ENCODE measurements at places on chromosomes 1 and 21.

DNA sequence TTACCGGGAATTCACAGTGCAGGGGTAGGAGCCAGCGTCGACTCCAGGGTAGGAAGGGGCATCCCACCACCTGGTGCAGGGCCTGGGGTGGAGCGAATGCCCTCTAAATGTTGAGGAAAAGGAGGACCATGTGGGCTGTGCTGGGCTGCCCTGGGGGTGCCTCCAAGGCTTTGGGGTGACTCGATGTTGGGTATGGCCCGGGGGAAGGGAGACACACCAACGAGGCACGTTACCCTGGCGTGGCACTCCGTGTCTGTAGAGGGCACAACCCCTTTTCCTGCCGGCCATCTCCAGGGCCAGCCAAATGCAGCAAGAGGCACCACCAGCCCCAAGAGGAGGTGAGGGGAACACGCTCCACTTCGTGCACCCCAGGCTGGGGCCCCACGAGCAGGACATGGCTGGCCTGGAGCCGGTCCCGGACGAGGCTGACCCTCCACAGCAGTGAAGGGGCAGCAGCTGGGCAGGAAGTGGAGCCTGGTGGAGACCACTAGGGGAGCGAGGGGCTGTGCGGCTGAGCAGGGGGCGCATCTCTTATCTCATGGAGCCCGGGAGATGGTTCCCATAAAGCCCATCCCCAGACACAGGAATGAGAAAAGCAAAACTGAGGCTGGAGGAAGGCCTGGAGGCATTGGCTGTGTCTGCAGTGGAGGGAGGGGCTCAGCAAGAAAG is 11.2 kb downstream of the ACTRT2 start:
- no peak for DNase-seq

DNA sequence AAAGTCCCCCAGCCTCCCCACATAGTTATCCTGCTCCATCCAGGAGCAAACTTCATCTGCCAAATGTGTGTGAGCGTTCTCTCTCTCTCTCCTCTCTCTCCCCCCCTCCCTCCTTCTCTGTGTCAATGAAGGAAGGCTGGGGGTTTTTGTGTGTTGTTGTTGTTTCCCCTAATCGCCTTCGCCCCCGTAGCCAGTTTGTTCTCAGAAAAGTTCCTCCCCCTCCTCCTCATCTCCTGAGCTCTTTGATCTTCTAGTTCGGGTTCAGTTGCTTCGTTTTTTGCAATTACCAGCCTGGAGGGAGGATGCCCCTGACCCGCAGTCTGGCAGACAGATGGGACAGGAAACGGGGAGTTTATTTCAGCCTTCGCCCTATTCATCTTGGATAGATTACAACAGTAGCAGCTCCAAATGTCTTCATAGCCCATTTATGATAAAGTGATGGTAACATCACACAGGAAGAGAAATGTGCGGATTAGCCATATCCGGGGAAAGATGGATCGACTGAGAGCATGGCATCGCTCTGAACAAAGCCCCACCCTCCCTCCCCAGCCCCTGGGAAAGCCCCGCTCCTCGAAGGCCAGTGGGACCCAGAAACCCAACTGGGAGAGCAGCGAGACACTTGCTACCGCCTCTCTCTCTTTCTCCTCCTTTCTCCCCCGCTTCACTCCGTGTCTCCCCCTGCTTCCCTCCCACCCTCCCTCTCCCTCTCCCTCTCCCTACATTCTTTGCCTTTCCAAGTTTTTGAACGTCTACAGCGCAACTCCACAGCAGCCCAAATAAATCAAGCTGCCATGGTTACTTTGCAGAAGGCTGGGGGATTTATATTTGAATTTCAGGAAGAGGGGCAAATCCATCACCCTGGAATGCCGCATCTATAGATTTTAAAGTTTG is 139.7 kb upstream of the ARHGEF16 start:
- no peak for DNase-seq

DNA sequence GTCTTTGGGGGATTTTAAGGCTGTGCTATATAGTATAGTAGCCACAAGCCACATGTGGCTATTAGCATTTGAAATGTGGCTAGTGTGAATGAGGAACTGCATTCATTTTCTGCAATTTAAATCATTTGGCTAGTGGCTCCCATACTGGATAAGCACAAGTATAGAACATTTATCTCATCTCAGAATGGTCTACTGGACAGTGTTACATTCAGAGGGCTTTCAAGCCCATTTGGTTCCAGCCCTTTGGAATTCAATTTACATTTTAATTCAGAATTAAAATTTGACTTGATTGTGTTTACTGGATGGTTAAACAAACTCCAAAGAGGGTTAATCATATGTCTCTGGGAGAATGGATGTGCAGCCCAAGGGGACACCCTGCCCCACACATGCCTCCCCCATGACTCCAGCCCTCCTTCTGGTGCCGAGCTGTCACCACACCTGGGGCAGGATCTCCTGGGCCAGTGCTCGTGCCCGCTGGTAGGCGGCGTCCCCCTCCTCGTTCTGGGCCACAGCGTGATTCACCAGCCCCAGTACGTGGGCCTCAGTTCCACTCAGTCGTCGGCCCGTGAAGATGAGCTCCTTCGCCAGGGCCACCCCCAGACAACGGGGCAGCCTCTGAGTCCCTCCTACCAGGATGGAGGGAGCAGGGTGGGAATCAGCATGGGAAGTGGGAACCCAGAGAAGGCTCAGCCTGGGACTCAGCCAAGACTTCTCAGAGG is 17.2 kb downstream of the ECHDC2 start:
- DNase-seq = no peak

- no peak for DNase-seq
Observed at GRCh38 chr1:235027076-235027861, 101.4 kb downstream of the TOMM20 start.

DNA sequence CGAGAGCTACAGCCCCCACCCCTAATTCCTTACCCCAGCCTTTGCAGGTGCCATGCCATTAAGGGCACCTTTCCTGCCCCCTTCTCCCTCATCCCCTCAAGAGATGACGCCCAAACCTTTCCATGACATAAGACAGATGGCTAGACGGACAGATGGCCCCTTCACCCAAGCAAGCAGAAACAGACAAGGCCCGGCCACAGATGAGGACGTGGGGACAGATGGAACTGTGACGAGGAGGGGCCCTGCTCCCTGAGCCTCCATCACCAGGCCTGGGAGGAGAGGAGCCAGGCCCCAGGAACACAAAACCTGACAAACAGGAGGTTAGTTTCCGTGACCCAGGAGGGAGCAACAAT is 24.7 kb upstream of the PEF1 start:
- DNase-seq = no peak
